ENCODE measurements at places on chromosomes 2 and 18.

DNA sequence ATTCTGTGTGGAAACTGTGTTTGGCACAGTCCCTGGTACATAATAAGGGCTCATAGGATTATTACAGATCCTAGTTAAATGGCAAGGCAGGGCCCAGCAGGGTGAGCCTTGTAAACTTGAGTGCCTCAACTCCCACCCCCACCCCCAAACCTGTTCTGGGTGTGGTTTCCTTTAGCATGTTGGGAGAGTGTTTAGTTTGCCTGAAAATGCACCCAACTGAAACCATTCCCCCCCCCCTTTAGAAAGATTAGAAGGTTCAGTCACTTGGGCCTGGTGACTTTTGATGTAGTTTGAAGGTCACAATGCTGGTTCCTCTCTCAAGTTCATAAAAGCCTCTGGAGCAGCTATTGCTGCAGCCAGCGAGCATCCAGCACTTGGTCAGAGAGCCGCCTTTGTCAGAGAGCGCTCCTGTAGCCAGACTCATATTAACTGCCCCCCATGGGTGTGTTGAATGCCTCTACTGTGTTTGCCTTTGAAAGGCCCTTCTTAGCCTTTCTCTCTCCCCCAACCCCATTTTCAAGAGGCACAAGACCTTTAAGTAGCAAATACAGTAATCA, 113.7 kb downstream of the SPTBN1 start:
- DNase-seq: no peak

DNA sequence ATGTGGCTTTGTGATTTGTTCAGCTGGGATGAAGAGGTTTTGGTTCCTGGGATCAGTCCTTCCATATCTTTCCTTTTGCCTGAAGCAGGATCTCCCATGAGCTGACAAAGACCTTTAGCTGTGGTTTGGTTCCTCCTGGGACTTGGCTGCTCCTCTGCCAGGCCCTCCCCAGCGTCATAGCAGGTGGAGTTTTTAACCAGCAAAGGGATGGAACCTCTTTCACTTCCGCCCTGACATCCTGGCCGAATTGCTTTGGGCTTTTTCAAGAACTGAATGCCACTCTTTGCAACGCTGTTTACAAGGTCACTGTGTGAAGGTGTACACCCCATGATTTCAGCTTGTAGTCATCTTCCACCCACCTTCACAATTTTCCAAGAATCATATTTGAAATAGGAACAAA, 390 bp downstream of the PCARE start:
- DNase-seq: no peak

DNA sequence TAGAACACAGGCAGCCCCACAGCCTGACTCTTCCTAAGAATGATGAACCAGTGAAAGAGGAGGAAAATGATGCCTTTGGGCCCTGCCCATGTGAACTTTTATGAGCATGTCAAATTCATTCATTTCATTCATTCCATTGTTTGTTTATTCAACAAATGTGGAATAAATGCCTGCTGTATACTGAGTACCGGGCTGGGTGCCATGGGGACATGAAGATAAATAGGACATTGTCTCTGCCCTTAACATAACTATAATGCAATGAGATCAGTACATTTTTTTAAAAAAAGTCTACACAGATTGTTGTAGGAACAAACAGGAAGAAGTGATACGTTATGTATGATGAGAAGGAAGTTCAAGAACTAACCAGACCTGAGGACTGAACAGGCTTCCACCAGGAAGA, 14.7 kb downstream of the MREG start:
- DNase-seq: no peak

- no peak for DNase-seq
These were observed 3.0 kb downstream of the ACOXL start for GRCh38 chr2:110735366-110735765.

DNA sequence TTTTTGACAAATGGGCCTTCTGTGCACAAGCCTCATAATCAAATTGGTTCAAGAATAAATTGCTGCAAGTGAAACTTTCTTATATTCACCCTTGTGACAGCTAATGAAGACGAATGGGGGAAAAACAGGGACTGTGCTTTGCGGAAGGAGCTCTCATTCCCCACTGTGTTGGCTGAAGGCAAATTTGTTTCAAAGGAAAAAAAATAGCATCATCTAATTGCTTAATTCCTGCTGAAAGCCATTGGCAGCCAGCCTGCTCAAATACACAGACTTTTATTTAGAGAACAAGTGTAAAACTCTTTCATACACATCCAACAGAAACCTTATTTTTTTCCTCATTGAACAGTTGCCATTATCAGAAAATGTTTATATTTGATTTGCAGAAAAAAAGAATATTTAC, 172.3 kb downstream of the ARL6IP6 start:
- DNase-seq: no peak

DNA sequence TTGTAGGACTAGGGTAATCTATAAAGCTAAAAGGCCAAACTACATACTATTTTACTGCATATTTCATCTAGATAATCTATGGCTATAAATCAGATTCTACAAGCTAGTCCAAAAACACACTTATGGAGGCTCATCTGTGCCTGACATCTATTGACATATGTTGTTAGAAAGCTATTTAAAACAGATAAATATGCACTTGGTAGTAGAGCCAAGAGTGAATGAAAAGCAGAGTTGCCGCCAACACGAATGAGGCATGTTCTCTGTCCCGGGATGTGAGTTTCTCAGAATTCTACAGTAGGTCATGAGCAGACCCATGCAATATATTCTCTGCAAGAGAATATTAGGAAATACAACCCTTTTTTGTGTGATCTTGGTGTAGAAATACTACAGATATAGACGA, 66.7 kb upstream of the LPIN2 start:
- DNase-seq: no peak

DNA sequence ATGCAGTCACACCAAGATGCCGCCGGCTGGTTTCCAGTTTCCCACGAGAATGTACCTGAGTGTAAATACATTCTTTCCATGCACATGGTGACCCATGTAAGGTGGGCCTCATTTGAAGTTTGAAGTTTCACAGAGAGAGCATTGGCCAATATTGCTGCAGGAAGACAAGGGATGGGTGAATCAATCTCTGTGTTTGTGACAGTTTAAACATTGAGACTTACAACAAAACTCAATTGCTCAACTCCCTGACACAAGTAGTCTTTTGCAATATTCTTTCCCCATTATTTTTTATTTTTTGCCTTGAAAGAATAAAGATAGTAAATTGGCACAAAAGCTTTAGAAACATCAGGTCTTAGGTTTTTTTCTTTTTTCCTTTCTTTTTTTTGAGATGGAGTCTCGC, 5.1 kb downstream of the SERPINB2 start:
- no peak for DNase-seq

DNA sequence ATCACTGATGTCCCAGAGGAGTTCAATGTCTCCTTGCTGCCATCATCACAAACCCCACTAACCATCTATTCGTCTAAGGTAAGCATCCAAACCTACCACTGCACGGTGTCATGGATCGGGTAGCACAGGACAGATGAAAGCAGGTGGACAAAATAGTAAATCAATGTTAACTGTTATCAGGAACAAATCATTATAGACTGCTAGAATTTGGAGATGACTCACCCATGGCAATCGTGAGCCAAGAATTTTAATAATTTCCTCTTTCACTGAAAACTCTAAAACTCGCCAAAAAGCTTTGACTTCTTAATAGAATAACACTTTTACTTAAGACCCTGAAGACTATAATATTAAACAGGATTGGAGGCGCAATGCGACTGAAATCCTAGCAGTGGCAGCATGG, 33.7 kb upstream of the BZW1 start:
- DNase-seq: no peak

- no peak for DNase-seq
These were observed 88.3 kb upstream of the UBE2E3 start for GRCh38 chr2:180892091-180892490.

- no peak for DNase-seq
These were observed 621.2 kb upstream of the ACVR2A start for GRCh38 chr2:147223553-147224060.

GRCh38 chr2:84631047-84631446, 114.7 kb downstream of the DNAH6 start:
- DNase-seq: peak; percentile 6

DNA sequence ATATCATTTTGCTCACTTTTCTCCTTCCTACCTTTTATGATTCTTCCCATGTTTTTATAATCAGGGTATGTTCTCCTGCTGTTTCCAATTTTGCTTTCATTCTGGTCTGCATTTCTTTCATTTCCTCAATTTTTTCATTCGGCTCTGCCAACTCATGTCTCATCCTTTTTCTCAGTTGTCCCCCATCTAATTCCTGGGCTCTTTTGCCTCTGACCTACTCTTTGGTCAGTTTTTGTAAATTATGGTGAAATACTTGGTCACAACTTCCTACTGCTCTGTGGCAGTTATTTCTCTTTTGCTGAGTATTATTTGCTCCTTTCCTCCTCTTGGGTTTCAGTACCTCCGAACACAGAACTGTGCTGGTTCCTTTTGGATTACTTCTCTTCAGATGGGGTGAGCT, 27.5 kb downstream of the MYO7B start:
- no peak for DNase-seq

GRCh38 chr2:78465707-78466106, 559.8 kb upstream of the REG3G start:
- no peak for DNase-seq

- DNase-seq: peak; percentile 26
These were observed 99.3 kb downstream of the SPATS2L start for GRCh38 chr2:200405599-200406298.

GRCh38 chr2:41923156-41923786, 124.5 kb upstream of the PKDCC start:
- no peak for DNase-seq

DNA sequence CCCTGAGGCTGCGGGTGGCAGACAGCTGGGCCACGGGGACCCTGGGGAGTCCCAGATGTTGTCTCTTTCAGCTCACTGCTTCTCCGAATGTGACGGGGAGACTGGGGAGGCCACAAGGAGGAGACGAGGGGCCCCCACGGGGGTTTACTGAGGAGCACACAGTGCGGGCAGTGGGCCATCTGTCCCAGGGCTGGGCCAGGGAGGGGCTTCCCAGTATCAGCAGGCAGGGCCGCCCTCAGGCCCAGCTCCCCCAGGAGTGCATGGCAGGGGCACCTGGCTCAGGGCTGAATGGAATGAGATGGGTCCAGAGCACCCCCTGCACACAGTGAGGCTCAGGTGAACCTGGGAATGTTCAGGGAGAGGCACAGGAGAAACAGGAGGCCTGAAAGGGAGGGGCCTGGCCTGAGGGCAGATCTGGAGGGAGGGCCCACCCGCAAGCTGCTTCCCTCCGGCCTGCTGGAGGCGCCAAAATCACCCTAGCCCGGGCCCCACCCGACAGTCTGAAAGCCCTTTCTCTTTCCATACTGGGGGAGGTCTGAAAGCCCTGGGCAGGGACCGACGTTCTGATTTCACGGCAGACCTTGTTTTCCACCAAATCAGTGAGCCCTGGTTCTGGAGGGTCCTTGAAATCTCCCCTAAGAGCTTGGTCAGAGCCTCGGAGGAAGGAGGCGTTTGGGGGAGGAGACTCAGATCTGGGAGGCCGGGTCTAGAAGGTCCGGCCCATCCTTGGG, 35.5 kb upstream of the PTMA start:
- peak; percentile 85 for DNase-seq

DNA sequence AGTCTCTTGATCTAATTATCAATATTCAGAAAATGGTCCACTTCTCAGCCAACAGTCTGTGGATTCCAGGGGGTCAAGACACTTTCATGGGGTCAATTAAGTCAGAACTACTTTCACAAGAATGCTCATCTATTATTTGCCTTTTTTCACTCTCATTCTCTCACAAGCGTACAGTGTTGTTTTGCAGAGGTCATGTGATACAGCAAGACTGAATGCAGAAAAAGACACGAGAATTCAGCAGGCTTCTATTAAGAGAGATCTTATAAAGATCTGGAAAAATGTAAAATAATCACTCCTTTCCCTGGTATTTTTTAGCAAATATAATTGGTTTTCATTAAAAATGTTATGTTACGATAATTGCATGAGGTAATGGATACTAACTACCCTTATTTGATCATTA, 8.7 kb downstream of the RPRD1A start:
- DNase-seq: no peak

DNA sequence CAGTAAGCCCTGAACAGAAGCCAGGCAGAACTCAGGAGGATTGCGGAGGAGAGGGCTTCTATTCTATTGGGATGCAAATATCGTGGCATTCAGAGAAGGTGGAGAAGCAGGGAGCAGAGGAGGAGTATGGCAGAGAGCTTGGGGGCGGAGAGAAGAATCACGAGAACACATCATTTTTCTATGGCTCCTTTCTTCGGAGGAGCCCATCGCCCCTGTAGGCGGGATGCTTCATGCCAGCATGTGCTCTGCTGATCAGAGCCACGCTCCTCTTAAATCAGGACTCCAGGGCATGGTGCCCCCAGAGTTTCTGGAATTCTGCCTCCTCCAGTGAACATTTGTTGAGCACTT, 71.1 kb downstream of the CIB4 start:
- no peak for DNase-seq

DNA sequence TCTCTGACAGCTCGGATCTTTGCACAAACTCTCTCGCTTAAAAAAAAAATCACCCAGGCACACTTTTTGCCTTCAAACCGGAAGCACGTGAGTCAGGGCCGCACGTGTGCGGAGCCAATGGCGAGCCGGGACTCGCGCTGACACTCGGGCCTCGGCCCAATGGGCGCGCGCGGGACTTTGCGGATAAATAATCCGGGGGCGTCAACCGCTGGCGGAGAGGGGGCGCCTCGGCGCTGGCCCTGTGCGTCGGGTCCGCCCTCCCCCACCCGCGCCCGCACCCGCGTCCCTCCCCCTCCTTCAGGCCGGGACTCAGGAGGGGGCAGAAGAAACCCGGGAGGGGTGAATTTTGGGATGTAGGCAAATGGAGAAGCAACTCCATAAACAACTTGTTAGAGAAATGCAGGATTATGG, 319 bp upstream of the EN1 start:
- DNase-seq: peak; percentile 85

- DNase-seq: peak; percentile 71
These were observed 29.6 kb downstream of the MCEE start for GRCh38 chr2:71100195-71100964.

DNA sequence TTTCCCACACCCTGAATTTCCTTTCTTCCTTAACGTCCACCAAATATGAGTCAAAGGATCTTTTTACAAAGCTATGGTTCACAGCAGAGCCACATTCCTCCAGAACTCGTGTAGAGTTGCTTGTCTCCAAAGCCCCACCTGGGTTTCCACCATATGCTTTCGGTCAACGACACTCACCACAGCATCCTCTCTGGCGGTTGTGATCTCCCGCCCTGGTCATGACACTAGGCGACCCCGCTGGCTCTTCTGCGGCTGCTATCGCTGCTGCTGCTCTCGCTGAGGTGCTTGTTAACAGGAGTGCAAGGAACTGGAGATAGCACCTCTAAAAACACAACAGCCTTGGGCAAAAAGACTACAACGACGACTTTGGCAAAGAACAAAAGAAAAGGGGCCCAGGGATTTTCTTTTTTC, 340 bp downstream of the SLC40A1 start:
- no peak for DNase-seq
